Fibroblast of skin of right quadriceps (primary cell): ENCODE measurements at places on chromosomes 13 and 19.

GRCh38 chr13:75875450-75875849 lies 239.3 kb downstream of the LMO7 start:
- no peak for DNase-seq

DNA sequence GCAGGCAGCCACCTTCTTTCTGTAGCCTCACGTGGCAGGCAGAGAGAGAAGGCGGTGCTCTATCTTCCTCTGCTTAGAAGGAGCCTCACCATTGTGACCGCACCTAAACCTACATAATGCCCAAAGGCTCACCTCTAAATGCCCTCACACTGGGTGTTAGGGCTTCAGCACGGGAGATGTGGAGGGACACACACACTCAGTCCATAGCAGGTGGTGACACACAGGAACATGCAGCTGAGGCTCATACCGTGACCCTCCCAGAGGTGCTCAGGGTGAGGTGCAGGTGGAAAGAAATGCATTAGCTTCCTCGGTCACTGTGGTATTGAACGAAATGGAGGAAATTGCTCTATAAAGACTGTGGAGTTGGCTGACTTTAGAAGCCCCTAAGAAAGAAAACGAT lies 37.7 kb upstream of the TUBGCP3 start:
- no peak for DNase-seq

- DNase-seq = peak; percentile 22
Measured at GRCh38 chr13:80276371-80277289, 64.3 kb downstream of the SPRY2 start.

DNA sequence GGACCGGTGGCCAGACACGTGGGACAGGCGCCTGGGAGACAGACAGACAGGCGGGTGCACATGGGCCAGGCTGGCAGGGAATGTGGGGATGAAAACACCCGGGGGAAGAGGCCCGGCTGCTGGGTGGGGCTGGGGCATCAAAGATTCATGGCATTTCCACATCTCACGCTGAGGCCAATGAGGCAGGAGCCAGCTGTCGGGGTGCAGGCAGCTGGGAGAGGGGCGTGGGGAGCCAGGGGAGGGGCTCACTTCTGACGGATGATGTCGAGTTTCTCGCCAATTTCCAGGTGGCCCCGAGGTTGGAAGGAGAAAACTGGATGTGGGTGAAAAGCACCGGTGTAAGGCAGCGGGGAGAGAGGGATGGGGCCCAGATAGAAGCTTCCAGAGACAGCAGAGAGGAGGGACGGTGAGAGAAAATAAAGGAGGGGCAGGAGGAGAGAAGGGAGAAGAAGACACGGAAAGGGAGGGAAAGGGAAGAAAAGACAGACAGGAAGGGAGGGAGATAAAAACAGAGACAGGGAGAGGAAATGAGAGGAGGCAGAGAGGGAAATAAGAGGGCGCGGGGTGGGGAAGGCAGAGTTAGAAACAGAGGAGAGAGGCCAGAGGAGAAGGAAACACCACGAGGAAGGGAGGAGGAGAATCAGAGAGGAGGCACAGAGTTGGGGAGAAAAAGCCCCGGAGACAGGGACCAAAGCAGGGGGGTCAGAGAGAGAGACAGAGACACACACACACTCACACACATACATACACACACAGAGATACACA lies 8.0 kb upstream of the CCER2 start:
- no peak for DNase-seq

- DNase-seq = no peak
Measured at GRCh38 chr19:49879243-49879963, 1.9 kb downstream of the TBC1D17 start.

- no peak for DNase-seq
Measured at GRCh38 chr19:47414469-47414868, 4.9 kb downstream of the MEIS3 start.

- DNase-seq = no peak
Measured at GRCh38 chr13:95870421-95870820, 182.8 kb downstream of the UGGT2 start.
